ENCODE measurements at places on chromosomes 2 and 18.

DNA sequence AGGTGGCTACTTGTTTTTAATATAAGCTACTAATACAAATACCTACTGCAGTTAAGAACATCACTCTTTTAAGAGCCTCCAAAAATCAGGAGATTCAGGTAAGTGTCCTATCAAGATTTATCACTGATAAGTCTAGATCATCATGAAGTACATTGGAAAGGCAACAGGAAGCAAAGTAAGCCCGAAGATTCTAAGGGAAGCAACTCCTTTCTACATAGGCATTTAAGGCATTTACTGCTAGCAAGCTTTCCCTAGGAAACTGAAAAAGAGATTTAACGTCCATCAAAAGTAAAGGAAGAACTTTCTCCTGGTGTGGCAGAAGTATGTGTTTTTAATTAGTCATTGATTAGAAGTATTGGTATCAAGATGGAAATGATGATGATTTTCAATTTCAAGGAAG lies 3.7 kb downstream of the STK17B start:
- DNase-seq, result no peak

- no peak for DNase-seq
Observed at GRCh38 chr18:75912829-75913228, 485.3 kb upstream of the SMIM21 start.

DNA sequence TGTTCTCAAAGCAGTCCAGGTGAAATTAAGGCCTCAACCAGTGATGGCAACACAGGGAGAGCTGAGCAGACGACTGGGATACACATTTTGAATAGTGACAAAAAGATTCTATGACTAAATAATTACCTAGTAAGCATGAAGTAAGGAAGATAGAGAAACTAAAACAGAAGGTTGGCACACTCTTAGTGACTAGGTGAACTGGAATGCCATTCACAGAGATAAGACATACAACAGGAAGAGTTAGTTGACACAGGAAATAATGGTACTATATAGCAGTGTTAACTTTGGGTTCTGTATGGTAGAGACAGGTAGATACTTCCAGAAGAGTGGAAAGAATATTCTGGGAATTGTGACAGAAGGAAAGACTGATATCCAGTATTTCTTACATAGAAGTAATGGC lies 181.8 kb upstream of the NT5C1B start:
- no peak for DNase-seq

- DNase-seq, result no peak
Observed at GRCh38 chr2:136128905-136129304, 11.0 kb upstream of the CXCR4 start.

DNA sequence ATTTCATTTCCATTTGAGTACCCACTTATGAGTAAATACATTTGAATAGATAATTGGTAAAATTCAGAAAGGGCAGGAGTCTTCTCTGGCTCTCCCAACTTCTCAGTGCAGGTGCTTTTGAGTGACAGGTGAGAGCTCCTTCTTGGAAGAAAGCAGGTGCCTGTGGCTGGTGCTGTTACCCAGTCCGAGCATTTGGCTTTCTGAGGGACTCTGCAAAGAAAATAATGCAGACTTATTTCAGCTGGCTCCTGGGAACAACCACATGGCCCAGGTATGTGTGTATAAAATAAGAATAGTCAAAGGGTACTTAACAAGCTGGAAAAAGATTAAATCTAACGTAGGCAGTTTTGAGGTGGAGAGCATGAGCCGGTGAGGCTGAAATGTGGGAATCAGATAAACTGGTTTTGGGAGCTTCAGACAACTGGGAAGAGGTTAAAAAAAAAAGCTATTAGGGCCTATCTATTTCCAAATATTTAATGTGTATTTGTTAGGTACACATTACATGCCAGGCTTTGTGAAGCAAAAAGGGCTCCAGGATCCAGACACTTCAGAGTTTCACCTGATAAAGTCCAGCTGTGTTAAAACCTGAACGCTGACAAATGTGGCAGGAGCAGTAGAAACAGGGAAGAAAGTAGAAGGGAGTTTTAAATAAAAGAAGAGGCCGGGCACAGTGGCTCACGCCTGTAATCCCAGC lies 20.6 kb downstream of the ZNF236 start:
- DNase-seq, result no peak

GRCh38 chr2:189521699-189522434 lies 58.7 kb downstream of the SLC40A1 start:
- no peak for DNase-seq

- no peak for DNase-seq
Observed at GRCh38 chr18:55116863-55117262, 157.6 kb upstream of the CCDC68 start.

DNA sequence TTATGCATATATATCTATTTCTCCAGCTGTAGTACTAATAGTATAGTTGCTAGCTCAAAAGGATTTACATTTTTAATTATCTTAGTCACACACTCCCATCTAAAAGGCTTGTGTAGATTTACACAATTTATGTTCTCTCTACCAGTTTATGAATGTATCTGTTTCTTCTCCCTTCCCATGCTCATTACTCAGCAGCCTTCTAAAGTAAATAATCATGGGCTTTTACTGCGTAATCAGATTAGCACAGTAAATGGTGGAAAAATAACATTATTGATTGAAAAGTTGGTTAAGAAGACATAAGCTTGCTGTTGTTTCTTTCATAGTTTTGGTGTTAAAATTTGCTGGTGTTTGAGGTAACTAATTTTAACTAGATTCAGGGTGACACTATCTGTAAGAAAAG lies 81.8 kb downstream of the PTPN4 start:
- DNase-seq, result no peak

- DNase-seq, result no peak
Observed at GRCh38 chr18:22545066-22545760, 127.5 kb upstream of the CTAGE1 start.

- DNase-seq, result peak; percentile 47
Observed at GRCh38 chr2:172710584-172711047, 25.0 kb upstream of the RAPGEF4 start.

- DNase-seq, result no peak
Observed at GRCh38 chr18:4360221-4360715, 94.8 kb downstream of the DLGAP1 start.

Data from suppressor macrophage treated with lipopolysaccharide for 4 hours (primary cell).